Fibroblast of skin of back (primary cell): ENCODE measurements at places on chromosomes 1 and 21.
A peak's percentile ranks its signal among the peaks of the same experiment; 100 is the strongest.

DNA sequence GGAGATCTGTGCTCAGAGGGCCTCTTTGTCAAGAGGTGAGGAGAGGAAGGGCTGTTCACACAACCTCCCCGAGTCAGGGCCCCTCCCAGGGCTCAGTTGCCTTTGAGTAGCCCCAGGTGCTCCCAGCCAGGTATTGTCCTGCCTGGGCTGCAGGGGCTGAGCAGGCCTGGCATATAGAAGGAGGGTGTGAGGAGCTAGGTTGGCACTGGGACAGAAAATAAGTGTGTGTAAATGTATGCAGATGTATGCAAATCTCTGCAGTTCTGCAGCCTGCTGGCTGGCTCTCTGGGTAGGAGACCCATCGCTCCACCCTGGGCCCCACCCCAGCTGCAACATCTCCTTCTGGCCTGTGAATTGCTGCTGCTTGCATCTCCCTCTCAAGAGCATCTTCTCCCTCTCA, 52.4 kb downstream of the NAV1 start:
- DNase-seq, result no peak

- DNase-seq, result no peak
Measured at GRCh38 chr1:162976628-162977027, 92.5 kb upstream of the RGS4 start.

DNA sequence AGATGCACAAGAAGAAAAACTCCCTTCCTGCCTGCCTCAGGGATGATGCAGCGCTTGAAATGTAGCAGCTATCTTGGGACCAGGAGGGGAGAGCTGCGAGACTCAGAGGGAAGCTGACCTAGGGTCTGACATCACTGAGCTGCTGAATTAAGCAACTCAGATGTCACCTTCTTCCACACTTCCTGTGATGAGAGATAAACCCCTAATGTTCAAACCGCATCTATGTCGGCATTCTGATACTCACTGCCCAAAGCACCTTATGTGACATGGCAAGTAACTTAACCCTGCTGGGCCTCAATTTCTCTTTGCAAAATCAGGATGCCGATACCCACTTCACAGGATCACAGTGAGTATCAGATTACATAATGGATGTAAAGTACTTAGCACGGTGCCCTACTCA, 9.1 kb upstream of the AK2 start:
- DNase-seq, result no peak

DNA sequence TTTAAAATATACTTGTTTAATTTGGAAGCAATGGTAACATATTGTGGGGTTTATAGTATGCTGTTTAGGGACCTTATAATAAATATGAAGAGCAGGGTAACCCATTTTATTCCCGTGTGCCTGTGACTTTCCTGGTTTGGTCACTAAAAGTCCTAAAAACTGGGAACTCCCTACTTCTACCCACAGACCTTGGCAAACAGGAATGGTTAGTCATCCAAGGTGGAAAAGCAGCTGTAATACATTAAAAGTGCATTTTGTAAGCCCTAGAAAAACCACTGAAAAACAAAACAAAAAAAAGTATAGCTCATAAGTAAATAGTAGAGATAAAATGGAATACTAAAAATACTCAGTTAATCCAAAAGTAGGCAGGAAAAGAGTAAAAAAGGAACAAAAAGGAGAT, 538.9 kb downstream of the LMO4 start:
- DNase-seq, result no peak

DNA sequence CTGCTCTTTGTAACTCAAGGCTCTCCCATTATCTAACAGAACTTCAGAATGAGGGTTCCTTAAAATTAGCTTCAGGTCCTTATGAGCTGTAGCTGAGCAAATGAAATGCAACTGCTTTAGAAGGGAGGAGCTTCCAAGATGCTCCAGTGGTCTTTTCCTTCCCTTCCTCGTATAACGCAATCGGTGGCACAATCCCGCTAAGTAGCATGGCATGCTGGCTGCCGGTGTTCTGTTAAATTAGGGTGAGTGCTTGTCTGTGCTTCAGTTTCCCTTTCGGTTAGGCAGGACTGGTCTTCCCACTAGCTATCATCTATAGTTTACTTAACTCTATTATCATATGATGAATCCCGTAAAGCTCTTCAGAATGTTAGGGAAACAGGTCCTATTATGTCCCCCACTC, 917 bp downstream of the KIAA0040 start:
- no peak for DNase-seq

DNA sequence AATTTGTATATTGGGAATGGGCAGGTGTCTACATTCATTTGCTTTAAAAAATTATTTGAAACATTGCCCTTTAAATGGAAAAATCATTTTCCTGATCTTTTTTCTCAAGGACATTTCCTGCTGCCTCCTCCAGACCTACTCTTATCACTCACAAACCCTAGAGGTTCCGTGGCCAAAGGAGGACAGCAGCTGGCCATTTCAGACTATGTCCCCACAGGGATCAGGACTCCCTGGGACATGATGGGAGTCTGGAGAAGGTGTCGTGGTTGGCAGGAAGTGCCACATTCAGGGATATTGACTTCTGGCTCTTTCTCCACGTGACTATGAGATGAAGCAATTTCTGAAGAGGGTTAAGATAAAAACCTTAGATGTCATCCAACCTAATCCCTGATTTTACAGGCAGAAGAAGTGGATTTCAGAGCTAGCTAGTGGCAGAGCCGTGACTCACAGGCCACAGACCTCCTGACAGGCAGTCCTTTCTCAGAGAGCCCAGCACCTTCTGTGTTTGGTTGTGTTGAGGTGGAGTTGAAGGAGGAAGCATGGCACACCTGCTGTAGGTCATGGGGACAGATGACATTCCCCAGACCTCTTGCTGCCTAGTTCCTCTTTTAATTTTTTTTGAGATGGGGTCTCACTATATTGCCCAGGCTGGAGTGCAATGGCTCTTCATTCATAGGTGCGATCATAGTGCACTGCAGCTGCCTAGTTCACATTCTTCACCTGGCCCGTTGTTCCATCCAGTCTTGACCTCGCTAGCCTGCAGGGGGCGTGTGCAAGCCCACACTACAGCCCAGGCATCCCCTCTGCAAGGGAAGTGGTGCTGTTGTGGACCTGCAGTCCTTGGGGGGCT, 25.5 kb upstream of the IL10 start:
- no peak for DNase-seq

DNA sequence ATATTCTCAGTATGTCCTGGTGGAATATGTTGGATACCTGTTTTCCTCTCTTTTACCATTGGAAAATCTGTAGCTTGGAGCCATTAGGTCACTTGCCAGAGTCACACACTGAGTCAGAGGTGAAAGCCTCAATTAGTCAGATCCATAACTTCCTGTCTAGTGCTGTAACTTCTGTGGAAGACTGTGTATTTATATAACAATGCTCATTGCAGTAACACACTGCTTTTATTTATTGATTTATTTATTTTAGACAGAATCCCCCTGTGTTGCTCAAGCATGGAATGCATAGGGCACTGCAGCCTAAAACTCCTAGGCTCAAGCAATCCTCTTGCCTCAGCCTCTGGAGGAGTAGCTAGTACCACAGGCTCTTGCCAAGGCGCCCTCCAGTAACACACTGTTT, 1.3 kb upstream of the DOCK7 start:
- DNase-seq, result peak; percentile 80

GRCh38 chr1:7993593-7994479, 32.3 kb downstream of the ERRFI1 start:
- peak; percentile 83 for DNase-seq
